ENCODE measurements at places on chromosomes 13 and 19.

DNA sequence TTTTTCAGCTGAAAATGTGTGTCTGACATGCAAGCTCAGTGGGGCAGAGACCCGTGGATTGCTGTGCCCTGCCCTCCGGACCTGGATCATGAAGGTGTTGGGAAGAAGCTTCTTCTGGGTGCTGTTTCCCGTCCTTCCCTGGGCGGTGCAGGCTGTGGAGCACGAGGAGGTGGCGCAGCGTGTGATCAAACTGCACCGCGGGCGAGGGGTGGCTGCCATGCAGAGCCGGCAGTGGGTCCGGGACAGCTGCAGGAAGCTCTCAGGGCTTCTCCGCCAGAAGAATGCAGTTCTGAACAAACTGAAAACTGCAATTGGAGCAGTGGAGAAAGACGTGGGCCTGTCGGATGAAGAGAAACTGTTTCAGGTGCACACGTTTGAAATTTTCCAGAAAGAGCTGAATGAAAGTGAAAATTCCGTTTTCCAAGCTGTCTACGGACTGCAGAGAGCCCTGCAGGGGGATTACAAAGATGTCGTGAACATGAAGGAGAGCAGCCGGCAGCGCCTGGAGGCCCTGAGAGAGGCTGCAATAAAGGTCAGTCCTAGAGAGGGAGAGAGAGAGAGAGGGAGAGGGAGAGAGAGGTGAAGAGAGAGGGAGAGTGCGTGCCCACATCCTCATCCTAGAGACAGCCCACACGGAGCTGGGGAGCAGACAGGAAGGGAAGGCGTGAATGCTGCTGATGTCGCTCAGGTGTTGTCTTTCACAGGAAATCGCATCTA is 5.1 kb upstream of the DCUN1D2 start:
- DNase-seq: no peak

GRCh38 chr13:98584668-98585397 is 7.9 kb upstream of the STK24 start:
- DNase-seq: no peak

- DNase-seq: no peak
These were observed 23.5 kb downstream of the ZNF180 start for GRCh38 chr19:44476559-44477408.

DNA sequence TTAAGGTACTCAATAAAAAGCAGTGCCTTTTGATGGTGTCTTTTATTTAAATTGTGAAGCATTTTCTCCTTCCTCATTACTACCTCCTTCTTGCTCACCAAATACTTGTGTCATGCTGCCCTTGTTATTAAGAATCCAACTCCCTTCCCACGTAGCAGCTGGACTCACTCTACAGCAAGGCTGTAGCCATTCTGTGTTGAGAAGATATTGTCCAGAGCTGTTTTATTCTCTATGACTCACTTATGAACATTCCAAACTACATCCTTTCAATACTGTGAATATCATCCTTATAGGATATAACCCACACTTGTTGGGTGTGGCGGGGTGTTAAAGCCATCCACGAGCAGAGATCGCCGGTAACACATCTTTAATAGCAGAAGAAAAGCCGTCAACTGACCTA is 1671.5 kb upstream of the SLC10A2 start:
- no peak for DNase-seq

DNA sequence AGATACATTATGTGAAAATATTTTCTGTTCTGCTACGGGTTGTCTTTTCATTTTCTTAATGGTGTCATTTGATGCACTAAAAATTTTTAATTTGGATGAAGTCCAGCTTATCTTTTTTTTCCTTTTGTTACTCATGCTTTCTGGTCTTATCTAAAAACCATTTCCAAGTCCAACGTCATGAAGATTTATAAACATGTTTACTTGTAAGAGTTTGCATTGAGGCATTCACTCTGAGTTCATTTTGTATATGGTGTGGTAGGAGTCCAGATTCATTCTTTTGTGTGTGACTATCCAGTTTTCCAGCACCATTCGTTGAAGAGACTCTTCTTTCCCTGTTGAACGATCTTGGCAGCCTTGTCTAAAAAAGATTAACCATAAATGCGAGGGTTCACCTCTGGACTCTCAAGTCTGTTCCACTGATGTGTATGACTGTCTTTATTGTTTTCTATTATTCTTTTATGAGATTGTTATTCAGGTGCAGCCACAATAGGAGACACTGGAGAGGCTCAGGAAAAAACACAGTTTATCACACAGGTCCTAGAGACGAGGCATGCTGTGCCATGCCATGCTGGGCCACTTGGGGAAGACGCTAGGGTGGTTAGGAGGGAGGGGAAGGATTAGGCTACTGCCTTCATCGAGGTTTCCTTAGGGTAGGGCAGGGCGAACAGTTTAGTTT is 35.0 kb downstream of the NAA16 start:
- DNase-seq: no peak

All from ecto neural progenitor cell (in vitro differentiated cells).